ENCODE measurements at places on chromosomes 6 and 20.
A peak's percentile ranks its signal among the peaks of the same experiment; 100 is the strongest.

- no peak for DNase-seq
Observed at GRCh38 chr6:163640641-163641040, 226.1 kb downstream of the QKI start.

DNA sequence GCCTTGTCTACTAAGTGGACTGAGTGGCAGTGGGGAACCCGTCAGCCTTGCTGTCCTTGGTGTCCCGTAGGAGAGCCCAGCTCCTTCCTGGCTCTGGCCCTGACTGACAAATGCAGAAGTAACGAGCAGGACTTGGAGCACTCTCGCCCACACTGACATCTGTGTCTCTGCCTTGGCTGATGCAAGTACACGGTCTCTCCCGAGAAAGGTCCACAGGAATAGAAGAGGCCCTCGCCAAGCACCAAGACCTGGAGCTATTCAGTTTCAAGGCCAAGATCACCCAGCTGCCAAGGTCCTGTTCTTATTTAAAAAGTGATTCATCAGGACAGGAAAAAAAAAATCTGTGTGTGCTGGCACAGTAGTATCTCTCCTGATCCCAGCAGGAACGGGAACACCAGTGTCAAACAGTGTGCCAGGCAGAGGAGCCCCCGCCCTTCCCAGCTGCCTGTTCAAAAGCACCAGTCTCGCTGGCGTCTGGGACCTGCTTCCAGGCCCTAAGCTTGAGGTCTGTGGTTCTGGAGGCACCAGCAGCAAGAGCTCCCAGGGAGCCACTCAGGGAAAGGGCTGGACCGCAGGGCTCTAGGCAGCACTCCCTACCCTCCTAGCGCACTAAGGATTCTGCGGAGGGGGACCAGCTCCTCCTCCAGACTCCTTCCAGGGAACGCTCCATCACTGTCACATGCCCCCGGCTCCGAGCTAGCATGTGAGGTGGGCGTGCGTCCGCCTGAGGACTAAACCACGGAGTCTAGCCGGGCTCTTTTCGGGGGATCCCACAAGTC, 376.9 kb downstream of the RNGTT start:
- no peak for DNase-seq

GRCh38 chr6:3090013-3090412, 21.7 kb downstream of the RIPK1 start:
- no peak for DNase-seq

GRCh38 chr6:100237821-100238220, 226.9 kb downstream of the SIM1 start:
- no peak for DNase-seq

DNA sequence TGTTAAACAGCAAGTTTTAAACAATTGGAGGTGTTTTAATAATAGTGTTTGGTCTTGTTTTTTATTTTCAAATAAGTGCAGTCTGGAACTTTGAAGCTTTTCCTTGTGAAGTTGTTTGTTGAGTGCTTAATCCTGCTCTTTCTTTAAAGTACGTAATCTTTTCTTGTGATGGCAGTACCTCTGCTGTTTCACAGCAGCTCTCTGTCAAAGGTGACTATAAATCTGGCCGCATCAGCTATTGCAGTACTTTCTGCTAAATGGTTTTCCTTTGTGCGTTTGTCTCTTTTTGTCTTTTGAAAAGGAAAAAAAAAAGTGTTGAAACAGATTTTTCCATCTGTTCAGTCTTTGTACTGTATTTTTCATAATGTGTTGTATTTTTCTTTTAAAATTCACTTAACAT, 12.7 kb downstream of the STXBP5 start:
- no peak for DNase-seq

DNA sequence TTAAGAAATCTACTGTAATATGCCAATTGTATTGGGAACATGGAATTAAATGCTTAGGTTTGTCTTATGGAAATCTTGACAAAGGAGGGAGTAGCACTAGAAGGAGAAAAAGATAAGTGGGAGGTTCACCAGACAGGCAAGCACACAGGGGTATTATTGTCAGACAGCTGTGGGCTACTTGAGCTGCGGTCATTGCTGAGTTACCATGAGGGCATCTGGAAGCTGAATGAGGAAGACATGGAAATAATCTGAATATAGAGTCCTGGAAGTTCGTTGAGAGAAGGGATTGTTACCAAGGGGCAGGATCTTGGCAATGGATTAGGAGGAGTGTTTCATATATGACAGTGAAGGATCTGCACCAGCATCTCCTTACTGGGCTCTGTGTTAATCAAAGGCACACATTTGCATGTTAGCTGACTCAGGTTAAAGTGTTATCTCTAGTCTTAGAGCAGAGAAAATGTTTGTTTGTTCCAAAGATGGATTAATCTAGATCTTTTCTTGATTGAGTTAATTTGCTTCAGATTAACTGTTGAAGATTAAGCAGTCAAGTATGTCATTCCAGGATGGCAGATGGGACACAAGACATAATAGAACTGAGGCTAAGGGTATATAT, 53.0 kb upstream of the SUPT3H start:
- no peak for DNase-seq

- DNase-seq, result no peak
Observed at GRCh38 chr20:36873498-36874189, 2.3 kb upstream of the TLDC2 start.

GRCh38 chr6:162976141-162976540, 248.4 kb downstream of the PACRG start:
- DNase-seq, result no peak

GRCh38 chr6:41777551-41778285, 2.0 kb downstream of the FRS3 start:
- DNase-seq, result no peak

DNA sequence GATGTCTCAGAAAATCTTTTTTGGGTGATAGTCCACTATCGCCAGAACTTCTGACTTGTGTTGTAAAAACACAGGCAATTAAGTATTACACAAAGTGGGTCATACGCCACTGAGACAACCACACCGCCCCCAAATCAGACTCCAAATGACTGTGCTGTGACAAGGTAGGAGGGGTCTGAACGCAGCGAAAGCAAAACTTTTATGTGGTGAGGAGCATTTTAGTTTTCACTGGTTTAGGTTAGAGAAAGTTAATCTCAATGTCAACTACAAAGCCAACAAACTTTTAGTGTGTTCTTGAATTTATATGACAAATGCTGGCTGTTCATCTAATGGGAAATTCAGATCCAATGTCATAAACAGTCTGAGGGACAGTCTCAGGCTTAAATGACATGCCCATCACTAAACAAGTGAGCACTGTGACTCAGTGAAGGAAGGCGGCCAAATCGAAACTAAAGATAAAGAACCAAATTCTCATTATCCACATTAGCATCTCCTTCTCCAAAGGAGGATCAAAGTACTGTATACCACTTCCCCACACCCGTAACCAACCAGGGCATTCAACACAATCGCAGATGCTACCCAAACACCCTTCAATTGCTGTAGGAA, 186.7 kb downstream of the GJA10 start:
- peak; percentile 73 for DNase-seq

GRCh38 chr6:63214816-63215215, 3.5 kb downstream of the FKBP1C start:
- no peak for DNase-seq

- DNase-seq, result no peak
Observed at GRCh38 chr6:140050101-140050995, 675.9 kb upstream of the CITED2 start.

GRCh38 chr6:145749632-145750031, 14.3 kb upstream of the EPM2A start:
- no peak for DNase-seq

DNA sequence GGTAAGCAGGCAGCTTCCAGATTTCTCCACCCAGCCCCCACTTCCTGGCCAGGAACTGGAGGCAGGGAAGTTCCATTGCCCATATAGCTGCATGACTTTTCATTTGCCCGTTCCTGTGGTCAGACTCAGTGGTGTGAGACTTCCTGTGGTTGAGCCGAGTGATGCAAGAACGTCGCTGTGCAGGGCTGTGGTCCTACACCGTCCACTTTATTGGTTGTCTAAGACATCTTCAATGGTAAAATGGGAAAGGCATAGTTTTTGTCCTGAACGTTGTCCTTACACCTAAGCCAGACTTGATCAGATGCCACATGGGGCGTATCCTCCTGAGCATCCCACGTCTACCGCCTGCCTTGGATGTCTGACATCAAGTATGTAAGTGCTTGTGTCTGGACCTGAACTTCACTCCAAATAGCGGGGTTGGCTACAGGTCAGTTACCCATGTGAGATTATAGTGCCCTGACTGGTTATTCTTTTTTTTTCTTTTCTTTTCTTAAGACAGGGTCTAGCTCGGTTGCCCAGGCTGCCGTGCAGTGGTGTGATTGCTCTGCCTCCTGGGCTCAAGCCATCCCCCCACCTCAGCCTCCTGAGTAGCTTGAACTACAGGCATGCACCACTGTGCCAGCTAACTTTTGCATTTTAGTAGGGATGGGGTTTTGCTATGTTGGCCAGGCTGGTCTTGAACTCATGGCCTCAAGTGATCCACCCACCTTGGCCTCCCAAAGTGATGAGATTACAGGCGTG, 25.9 kb upstream of the GTSF1L start:
- no peak for DNase-seq

- DNase-seq, result peak; percentile 88
Observed at GRCh38 chr6:33312361-33313104, 1.3 kb downstream of the TAPBP start.

- DNase-seq, result no peak
Observed at GRCh38 chr20:17538517-17539170, 7.5 kb upstream of the BFSP1 start.

GRCh38 chr6:44224965-44225305, 1.5 kb downstream of the SLC29A1 start:
- DNase-seq, result no peak

DNA sequence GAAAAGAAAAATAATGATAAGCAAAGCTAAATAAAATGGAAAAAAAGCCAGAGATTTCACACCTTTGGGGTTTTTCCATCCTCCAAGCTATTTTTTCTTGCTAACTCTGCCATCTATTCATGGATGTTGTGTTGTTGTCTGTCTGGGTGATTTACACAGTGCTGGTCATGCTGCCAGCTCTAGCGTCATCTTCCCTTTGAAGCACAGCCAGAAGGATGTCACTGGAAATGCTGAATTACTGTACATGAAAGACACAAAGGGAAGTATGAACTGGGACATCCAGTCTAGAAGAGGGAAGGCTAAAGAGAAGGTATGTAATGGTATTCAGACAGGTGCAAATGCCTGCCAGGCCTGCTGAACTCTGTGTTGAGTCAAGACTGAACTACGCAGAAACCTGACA, 241.9 kb upstream of the STXBP5 start:
- DNase-seq, result no peak
